RWPE2 (cell line): ENCODE measurements at places on chromosomes 16 and 17.

DNA sequence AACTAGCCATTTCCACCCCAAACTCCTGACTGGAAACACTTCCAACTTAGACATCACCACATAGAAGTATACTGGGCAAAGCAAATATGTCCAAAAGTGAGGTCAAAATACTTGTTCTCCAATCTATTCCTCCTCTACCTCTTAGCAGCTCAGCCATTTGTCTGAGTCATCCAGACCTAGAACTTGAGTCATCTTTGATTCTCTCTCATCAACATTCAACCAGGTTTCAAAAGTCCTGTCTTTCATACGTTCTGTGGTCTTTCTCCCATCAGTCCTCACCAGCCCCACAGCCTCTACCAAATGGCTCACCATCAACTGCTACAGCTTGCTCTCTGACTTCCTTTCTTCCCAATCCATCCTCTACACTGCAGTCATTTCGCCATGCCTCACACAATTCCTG is 6.8 kb downstream of the ANKFY1 start:
- DNase-seq = no peak

DNA sequence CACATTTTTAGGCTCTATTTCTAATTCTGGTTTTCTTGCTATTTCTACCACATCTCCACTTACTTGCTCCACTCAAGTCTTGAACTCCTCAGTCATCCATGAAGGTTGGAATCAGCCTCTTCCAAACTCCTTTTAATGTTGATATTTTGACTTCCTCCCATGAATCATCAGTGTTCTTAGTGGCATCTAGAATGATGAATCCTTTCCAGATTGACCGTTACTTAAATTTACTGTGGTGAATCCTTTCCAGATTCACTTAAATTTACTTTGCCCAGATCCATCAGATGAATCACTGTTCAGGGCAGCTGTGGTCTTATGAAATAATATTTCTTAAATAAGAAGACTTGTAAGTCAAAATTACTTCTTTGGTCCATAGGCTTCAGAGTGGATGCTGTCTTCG is 32.4 kb downstream of the CLTC start:
- no peak for DNase-seq

- no peak for DNase-seq
Observed at GRCh38 chr16:86205521-86206245, 304.6 kb upstream of the FOXF1 start.

- DNase-seq = no peak
Observed at GRCh38 chr16:84616515-84616914, 1.4 kb downstream of the COTL1 start.

DNA sequence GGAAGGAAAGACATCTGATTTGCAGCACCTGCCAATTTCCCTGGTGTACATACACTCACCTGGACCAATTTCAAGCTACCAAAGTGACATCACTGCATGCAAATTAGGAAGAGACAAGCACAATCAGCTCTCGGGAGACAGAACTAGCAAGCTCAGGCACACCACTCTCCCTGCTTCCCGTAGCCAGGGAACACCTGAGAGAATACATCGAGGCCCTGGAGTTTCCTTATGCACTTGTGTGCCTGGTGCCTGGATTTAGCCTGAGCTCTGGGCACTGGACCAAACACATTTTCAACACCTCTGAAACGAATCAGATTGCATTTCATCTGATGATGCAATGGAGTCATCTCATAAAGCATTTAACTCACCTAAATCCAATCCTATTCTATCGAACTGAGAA is 110.5 kb downstream of the HS3ST2 start:
- no peak for DNase-seq

DNA sequence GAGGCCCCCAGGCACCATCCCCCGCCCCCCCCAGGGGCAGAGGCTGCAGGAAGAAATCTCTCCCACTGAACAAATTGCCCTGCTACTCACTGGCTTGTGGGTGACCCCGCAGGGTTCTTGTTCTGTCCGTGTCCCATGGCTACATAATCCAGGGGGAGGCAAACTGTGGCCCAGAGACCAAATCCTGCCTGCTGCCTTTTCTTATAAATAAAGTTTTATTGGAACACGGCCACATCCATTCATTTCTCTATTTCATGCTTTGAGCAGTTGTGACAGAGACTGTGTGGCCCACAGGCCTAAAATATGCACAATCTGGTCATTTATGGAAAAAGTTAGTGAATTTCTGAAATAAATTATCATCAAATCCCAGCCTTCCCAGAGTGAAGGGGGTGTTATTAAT is 38.2 kb downstream of the ABCC6 start:
- DNase-seq = no peak

DNA sequence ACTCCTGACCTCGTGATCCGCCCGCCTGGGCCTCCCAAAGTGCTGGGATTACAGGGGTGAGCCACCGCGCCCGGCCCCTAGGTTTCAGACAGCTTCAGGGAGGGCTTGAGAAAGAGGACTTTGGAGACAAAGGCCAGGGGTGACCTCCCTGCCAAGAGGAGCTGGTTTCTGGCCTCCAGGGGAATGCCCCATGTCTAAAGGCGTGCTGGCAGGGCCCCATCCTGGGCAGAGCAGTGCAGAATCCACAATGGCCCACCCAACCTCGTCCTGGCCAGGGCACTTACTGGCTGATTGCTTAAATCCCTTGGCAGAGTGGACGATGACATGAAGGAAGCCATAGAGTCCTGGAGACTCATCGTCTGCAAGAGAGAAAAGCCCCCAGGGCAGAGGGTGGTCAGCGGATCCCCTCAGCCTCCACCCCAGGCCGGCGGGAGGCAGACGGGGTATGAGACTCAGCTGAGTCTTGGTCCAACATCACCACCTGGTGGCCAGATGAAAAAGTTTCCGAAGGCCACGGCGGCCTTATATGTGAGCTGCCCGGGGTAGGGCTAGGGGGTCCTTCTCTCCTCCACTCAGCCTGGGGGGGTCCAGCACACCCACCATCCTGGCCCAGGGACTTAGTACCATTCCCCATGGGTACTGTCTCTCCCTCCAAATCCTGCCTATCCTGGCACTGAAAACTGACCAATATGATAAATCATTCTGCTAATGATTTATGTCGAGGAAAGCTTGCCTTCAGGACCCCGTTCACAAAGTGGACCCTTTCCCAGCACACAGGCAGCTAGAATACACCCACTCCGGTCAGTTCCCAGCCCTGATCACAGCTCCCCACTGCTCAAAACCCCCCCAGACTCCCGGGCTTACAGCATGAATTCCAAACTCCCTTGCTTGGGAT is 59.1 kb downstream of the TIMM22 start:
- no peak for DNase-seq

GRCh38 chr17:43410557-43411368 is 12.0 kb downstream of the ARL4D start:
- DNase-seq = no peak

DNA sequence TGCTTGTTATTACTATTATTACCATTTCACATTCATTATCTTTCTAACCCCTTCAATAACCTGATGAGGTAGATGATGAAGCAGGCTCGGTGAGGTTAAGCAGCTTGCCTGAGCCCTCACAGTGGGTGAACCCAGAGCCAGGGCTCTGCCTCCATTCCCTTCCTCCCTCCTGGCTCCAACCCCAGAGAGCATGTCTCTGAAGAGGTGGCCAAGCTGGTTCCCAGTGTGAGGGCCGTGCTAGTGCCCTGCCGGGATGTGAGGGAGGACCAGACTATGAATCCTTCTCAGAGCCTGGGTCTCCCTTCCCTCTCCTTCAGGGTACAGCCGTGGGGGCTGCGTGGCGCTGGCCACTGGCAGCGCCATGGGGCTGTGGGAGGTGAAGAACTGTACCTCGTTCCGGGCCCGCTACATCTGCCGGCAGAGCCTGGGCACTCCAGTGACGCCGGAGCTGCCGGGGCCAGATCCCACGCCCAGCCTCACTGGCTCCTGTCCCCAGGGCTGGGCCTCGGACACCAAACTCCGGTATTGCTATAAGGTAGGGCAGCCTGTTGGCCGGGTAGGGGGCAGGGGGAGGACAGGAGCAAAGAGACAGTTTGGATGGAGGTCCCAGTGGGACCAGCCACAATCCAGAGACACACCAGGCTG is 49.6 kb downstream of the MRC2 start:
- DNase-seq = peak; percentile 48

- DNase-seq = no peak
Observed at GRCh38 chr16:1097800-1098199, 1.8 kb upstream of the C1QTNF8 start.

GRCh38 chr16:81463296-81463890 is 18.8 kb downstream of the CMIP start:
- no peak for DNase-seq

GRCh38 chr16:73545290-73545689 is 497.4 kb upstream of the ZFHX3 start:
- DNase-seq = no peak

- no peak for DNase-seq
Observed at GRCh38 chr16:46947900-46948547, 25.4 kb downstream of the DNAJA2 start.

DNA sequence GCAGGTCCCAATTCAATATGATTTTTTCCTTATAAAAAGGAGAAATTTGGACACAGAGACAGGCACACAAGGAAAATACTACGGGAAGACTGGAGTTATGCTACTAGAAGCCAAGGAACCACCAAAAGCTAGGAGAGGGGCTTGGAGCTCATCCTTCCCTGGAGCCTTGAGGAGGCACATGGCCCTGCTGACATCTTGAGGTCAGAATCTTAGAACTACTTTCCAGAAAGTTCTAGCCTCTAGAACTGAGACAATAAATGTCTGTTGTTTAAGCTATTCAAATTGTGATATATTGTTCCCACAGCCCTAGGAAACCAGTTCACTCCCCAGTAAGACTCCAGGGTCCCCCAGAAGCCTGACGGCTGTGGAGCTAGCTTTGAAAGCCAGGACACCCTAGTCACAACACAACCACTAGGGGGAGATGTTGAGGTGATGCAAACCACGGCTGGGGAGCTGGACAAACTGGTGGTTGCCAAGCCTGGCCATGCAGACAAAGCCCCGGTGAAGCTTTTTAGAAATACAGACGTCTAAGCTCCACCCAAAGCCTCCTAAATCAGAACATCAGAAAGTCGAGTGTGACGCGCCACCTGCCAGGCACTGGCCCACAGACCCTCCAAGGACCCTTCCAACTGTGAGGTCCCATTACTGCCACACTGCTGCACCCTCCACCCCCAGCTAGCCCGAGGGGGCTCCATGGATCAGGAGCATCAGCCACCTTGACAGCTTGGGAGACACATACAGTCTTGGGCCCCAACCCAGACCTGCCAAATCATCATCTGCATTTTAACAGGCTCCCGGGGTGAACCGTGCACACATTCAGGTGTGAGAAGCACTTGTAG is 106.4 kb downstream of the SLC39A11 start:
- no peak for DNase-seq

DNA sequence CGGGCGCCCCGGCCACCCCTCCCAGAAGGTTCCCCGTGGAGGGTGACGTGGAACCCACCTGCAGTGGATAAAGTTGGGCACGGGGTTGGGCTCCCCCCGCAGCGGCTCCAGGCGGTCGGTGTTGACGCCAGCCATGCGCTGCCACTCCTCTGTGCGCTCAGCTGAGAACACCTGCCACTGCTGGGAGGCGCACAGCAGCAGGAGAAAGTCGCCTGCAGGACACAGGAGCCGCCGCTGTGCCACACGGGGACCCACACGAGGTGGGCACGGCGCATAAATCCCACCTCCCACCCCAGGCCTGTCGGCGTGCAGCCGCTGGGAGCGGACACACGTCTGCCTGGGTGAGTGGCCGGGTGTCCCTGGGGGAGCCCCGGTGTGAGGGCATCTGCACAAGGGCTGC is 20.7 kb downstream of the CTU2 start:
- no peak for DNase-seq

GRCh38 chr16:48330841-48331192 is 54.4 kb downstream of the SIAH1 start:
- DNase-seq = no peak

GRCh38 chr16:9647981-9648701 is 534.1 kb downstream of the GRIN2A start:
- DNase-seq = no peak

- DNase-seq = peak; percentile 90
Observed at GRCh38 chr16:88782454-88783390, 2.3 kb downstream of the PIEZO1 start.

DNA sequence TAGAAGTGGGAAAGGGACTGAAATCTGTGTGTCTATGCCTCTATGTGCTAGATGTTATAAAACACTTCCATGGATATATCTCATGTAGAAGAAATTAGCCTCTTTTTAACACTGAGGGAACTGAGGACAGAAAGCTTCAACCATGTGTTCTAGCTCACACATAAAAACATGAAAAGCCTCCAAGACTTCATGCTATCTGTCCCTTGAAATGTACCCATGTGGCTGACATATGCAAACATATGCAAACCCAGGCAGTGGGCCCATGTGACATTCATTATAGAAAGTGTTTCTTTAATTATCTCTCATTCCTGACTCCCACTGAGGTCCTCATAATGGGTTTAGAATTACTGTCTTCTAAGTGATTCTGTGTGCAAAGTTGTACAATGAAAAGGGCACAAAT is 134.7 kb upstream of the MAF start:
- DNase-seq = no peak

GRCh38 chr16:12869698-12870427 is 31.5 kb upstream of the SHISA9 start:
- DNase-seq = no peak

DNA sequence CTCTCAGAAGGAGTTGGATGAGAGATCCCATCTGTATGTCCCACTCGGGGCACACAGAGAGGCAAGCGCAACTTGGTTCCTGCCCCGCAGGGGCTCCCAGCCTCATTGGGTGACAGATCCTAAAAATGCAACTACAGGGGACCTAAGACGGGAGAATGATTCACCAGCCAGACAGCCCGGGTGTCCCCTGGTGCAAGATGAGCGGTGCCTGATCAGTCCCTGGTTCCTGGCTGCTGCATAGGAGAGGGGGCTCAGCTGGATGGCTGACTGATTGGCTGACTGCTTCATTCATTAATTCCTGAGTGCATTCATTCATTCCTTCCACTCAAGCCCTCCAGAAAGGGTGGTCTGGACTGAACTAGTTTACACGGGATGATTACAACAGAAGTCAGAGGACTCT is 22.0 kb downstream of the WNT3 start:
- no peak for DNase-seq

GRCh38 chr16:30808146-30808545 is 21.1 kb upstream of the ZNF629 start:
- no peak for DNase-seq

DNA sequence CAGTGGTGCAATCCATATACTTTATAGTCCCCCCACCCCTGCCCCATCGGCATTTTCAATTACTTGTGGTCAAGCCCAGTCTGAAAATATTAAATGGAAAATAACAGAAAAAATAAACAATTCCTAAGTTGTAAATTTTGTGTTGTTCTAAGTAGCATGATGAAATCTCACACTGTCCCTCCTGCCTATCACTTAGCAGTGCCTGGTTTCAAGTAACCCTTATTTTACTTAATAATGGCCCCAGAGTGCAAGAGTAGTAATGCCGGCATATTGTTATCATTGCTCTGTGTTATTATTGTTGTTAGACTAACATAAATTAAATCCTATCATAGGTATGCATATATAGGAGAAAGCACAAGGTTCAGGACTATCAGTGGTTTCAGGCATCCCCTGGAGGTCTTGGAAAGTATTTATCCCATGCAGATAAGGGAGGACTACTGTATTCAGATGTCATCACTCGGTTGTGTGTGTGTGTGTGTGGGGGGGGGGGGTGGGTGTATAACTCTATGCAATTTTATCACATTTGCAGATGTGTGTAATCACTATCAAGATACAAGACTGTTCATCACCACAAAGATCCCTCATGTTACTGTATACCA is 9.3 kb downstream of the UBE2G1 start:
- DNase-seq = no peak
